ENCODE measurements at places on chromosomes 6 and 20.
A peak's percentile ranks its signal among the peaks of the same experiment; 100 is the strongest.

DNA sequence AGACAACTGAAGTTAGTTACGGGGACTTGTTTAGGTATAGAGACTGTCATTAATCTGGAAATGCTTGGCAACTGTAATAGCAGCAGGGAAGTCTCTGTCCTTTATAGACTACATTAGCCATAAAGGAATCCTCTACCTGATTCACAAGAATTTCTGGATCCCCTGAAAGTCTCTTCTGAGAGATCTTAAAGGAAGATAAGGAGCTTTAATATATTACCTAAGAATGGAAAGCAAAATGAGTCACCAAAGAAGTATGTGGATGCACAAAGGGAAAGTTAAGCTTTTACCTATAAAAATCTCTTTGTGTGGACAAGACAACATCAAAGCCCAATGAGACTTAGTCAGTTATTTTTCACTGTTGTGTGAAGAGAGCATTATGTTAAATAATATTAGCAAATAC, 92.2 kb upstream of the RSPO3 start:
- no peak for DNase-seq

- DNase-seq, result peak; percentile 43
Observed at GRCh38 chr6:19052219-19052618, 665.1 kb downstream of the RNF144B start.

DNA sequence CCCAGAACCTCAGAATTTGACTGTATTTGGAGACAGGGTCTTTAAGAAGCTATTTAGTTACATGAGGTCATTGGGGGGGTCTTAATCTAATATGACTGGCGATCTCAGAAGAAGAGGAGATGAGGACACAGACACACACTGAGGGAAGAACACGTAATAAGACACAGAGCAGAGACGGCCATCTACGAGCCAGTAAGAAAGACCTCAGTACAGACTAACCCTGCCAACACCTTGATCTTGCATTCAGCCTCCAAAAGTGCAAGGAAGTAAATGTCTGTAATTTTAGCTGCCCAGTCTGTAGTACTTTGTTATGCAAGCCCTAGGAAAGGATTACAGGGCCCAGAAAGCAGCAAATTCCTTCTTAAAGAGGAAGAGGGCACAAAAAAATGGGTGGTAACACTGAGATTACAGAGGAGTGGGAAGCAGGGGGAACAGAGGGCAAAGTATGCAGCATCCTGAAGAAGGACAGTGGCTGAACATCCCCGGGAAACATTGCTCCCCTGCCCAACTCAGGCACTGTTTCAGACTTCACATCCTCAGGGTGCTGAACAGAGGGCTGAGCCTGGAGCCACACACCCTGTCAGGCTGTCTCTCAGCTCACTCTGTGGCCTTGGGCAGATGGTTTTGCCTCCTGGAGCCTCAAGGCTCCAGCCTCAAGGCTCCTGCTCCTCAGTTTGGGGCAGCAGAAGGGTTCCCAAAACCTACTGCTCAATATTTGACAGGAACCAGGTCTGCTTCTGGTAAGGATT, 27.9 kb upstream of the SIRPG start:
- DNase-seq, result no peak

- DNase-seq, result no peak
Observed at GRCh38 chr20:35767683-35768481, 3.9 kb upstream of the PHF20 start.

DNA sequence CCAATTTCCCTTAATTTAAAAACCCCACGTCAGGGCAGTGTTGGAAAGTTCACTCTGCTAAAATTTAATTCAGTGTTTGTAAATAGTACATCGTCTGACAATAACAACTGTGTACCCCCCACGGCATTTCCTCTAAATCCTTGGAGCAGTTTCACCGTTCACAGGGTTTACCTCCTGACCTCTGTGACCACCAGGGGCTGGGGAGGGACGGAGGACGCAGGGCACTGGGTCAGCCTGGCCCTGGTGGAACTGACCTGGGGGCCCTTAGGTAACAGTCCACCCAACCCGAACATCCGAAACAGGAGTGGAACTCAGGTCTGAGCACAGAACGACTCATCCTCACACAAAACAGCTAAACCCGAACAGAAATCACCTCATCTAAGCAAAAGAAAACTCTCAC, 2.1 kb downstream of the ZBTB46 start:
- no peak for DNase-seq

GRCh38 chr6:43948527-43949485, 178.4 kb downstream of the MRPL14 start:
- peak; percentile 91 for DNase-seq

DNA sequence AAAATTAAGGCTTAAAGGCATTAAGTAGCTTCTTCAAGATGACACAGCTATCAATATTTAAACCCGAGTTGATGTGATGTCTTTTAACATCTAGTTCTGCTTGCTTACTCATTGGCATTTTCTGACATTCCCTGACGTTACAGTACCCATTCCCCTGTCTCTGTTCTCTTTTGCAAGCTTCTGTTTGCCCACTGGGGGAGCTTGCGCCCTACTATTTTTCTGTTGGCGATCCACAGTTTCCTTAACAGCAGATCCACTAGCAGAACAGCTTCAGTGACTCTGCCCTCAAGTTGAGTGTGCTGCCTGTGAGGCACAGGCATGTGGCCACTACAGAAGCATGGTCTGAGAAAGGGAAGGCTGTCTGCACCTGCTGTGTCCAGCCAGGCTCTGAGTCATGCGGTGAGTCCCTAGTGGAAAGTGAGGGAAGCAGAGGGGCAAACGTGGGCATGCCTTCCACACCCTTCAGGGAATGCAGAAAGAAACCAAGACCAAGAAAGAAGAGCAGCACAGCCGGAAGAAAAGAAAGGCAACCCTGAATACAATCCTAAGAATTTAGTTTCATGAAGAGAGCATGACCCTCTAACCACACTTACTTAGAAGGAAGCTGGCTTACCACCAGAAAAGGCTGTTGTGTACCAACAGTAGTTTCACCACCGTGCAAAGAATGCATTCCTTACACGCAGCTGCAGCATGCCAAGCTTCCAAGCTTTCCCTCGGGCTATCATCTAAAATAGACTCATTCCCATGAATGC, 97.7 kb upstream of the VGLL2 start:
- no peak for DNase-seq

DNA sequence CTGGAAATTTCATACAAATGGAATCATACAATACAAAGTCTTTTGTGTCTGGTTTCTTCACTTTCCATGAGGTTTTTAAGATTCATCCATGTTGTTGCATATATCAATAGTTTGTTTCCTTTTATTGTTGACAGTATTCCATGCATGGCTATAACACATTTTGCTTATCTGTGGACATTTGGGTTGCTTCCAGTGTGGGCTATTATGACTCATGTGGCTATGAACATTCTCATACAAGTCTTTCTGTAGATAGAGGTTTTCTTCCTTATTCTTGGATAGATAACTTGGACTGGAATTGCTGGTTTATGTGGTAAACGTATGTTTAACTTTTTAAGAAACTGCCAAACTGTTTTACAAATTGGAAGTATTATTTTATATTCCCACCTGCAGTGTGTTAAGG, 30.0 kb upstream of the KIF6 start:
- peak; percentile 23 for DNase-seq

DNA sequence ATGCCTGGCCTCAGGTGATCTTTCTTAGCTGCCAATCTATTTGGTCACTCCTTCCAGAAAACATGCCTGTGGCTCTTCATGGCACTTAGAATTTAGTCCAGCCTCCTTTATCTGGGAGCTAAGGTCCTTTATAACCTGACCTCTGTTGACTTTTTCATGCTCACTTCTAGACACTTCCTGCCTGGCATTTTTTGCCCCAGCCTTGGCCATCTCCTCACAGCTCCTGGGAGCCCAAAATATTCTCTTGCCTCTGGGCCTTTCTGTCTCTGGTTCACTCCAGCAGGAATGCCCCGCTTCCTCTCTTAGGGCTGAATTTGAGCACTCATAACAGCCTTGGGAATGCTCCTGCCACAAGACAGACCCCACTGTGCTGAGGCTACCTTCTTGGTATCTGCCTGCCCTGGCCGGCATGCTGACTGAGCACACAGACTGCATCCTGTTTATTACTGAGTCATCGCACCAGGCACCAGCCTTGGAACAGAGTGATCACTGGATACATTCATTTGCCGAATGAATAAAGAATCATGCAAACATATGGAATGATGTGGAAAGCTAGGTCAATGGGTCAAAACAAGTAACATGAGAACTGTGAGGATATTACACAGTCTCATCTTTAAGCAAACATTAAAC, 5.8 kb upstream of the EEF1E1 start:
- DNase-seq, result peak; percentile 91

GRCh38 chr6:43143235-43144128, 27.6 kb upstream of the SRF start:
- DNase-seq, result peak; percentile 95

GRCh38 chr6:134347885-134348805, 30.2 kb upstream of the SGK1 start:
- DNase-seq, result peak; percentile 82

DNA sequence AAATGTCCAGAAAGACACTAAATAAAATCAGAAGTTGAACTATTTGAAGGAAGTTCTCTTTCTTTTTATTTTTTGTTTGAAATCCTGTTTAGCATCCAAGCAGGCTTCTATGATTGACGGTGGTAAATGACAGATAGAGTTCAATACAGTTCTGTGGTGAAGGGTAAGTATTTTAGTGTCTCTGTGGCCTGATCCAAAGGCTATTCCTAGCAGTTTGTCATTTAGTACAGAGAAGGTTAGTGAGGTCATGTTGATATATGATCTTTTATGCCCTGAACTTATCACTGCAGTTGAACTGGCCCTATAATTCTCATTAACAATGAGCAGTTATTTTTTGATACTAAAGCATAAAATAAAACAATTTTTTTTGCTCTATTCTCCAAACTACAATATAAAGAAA, 144.7 kb upstream of the HDAC2 start:
- DNase-seq, result no peak

- DNase-seq, result no peak
Observed at GRCh38 chr6:31945154-31945506, 765 bp upstream of the CFB start.

GRCh38 chr20:59063358-59064213, 21.0 kb upstream of the PRELID3B start:
- peak; percentile 64 for DNase-seq

GRCh38 chr6:169930799-169931198, 179.4 kb downstream of the ERMARD start:
- no peak for DNase-seq

GRCh38 chr6:3457710-3458602, 1.1 kb upstream of the SLC22A23 start:
- no peak for DNase-seq

DNA sequence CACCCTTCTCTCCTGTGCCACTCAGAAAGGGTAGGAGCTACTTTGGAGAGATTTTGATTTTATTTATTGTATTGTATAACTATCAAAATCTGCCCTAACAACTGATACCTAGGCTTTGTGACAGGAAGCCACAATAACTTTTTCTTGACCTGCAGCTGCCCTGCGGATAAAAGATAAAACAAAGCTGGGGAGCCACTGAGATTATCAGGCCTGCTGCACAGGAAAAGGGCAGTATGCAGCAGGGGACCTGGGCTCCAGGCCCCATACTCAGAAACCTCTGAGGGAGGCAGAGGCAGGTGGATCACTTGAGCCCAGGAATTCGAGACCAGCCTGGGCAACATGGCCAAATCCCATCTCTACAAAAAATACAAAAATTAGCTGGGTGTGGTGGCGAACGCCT, 980 bp upstream of the SNX21 start:
- no peak for DNase-seq

GRCh38 chr6:6875818-6876470, 231.8 kb upstream of the RREB1 start:
- peak; percentile 84 for DNase-seq

DNA sequence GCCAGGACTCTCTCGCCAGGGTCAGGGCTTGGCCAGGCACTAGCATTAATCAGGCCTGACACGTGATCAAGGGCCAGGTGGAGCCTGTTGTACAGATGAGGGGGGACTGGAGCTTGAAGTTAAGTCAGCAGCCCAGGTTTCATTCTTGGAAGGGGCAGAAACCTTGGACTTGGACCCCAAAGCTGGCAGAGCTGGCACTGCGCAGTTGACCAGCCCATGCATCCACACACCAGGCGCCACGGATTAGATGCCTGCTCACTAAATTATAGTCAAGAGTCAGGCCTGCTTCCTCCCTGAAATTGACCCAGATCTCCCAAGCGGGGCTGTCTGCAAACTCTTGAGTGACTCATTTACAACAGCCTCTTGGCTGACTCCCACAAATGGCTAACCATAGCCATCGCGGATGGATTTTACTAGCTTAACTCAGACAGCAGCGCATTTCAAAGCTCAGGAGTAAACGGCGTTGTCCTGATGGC, 4.1 kb upstream of the TAF4 start:
- DNase-seq, result peak; percentile 67

DNA sequence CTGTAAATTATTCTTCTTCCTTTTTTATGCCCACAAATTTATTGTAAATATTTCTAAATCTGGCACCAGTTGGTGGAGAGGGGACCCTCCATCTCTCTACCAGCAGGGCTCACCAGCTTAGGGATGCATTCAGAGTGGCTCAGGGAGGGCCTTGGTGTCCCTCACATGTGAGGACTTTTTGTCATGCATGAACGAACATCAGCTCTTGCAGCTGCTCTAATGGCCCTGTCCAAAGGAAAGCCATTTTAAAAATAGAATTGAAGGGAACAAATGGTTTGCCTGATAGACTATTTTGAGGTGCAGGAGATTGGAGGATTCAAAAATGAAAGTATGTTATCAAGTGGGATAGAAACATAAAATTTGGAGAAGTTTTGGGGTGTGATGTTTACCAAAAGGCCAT, 37.5 kb upstream of the KLHL31 start:
- DNase-seq, result no peak

DNA sequence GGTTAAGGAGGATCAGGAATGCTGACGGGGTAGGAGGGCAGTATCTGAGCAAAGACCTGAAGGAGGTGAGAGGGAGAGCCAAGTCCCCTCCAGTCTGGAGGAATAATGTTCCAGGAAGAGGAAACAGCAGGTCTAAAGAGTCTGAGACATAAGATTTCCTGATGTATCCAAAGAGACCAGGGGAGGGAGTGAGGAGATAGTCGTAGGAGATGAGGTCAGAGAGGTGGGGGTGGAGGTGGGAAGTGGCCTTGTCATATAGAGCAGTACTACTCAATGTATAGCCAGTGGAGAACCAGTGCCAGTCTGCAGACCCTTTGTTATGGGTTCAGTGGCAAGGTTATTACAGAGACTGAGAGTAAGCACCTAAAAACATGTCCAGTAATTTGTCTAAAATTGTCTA, 130.6 kb downstream of the COL9A1 start:
- DNase-seq, result no peak

DNA sequence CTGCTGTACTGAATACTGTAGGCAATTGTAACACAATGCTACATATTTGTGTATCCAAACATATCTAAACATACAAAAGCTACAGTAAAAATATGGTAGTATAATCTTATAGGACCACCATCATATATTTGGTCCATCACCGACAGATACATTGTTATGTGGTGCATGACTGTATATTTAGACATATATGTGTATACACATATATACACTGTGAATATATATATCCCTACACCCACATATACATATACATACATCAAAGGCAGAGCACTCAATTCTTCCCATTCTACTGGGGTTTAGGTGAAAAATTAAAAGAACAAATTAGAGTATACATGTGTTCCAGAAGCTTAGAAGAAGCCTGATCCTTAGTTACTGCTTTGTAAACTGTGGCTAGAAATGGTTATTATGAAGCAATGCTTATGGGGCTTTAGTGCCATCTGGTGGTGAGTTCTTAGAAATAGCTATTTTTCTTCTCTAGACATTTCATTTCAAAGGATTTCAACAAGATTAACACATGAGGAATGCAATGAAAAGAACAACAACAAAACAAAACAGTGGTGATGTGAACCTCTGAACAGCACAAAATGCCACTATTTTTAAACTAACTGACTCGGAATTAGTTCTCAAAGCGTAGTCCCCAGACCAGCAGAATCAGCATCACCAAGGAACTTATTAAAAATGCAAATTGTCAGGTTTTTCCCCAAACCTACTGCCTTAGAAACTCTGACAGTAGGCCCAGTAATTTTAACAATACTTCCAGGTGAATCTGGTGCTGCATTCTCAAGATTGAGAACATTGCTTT, 38.0 kb downstream of the PKHD1 start:
- DNase-seq, result peak; percentile 19
